ENCODE measurements at places on chromosomes 3 and 15.

- DNase-seq = no peak
Observed at GRCh38 chr15:62779036-62779770, 263.3 kb upstream of the TPM1 start.

GRCh38 chr3:44969828-44970179, 6.2 kb downstream of the ZDHHC3 start:
- DNase-seq = no peak

DNA sequence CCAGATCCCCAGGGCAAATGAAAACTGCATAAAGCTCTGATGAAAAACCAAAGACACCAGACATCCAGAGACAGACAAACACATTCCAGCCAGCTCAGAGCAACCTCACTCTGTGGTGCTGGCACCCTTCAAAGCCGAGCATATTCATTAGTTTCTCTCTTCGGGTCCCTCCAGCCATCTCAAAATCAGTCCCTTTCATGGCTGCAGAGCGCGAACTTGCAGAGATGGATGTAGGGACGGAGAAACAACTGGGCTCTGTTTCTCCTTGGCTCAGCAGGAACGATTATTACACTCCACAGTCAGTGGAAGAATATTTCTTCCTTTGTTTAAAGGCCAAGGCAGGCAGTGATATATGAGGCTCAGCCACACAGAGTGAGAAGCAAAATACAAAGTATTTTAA, 50.4 kb upstream of the SYN2 start:
- DNase-seq = no peak

DNA sequence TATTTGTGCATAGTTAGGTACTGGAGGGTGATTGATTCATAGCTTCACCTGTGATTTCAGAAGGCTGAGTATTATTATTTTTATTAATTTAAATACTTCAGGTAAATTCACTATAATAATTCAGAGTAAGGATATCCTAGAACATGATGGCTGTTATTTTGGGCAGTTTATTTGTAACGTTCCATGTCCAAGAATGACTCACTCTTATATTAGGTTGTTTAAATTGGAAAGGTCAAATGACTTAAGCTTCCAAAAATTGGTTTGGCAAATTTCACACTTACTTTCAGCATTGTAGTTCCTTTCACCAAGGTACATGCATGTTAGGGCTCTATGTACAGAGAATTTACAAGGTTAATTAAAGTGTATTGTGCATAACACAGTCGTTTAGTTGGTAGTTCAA, 120.2 kb downstream of the EPHA3 start:
- no peak for DNase-seq

DNA sequence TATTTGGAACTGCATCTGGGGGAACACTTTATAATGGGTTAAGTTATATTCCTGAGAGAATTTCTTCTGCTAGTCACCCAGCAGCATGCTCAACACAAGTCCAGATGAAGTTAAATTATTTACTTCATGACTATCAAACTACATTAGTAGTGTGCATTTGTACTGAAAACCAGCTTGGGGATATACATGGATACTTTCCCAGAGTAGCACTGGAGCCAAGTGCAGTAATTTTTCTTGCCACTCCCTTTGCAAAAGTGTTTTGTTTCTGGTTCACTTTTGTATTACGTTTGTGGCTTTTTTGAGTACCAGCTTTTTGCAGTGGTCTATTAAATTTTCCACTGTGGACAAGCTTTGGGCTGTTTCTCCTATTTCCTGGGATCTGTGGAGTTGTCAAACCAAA, 243.0 kb downstream of the AGBL1 start:
- DNase-seq = no peak

GRCh38 chr3:1088503-1088902, 4.3 kb upstream of the CNTN6 start:
- DNase-seq = no peak

DNA sequence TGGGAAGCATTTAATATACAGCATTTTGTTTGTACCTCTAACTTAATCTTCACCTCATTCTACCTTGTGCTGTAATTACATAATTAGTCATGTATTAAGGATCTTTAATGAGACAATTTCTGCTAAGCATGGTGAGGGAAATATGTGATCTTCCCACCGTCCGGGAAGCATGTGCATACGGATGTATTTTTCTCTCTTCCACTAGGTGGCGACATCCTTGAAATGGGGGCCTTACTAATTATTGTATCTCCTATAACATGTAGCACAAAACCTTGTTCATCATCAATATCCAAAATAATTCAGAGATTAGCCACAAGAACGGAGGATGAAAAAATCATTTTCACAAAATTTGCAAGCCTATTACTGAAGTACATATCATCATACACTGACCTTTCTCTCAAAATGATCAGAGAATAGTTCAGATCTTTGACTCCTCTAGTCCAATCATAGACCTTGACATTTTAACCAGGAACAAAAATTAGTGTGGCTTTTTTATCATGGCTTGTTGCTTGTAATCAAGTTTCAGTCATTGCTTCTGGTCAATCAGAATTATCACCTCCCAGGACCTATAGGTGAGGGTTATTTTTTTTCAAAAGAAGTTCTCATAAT, 148.9 kb upstream of the GBE1 start:
- DNase-seq = no peak

DNA sequence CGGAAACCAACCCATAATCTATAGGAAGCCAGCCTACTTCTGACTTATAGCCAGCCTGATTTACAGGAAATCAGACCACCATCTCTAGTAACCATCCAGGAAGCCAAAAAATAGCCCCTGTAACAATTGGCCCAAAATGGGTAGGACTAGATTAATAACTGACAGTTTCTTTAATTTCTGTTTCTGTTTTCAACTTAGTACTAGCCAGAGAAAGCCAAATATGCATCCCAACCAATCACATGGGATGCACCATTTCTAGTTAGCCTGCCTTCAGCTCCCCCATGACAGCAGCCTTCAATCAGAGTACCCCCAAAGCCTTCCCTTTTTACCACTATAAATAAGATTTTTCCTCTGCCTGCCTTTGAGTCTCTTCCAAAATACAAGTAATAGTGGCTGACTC, 239.1 kb upstream of the GADL1 start:
- no peak for DNase-seq

DNA sequence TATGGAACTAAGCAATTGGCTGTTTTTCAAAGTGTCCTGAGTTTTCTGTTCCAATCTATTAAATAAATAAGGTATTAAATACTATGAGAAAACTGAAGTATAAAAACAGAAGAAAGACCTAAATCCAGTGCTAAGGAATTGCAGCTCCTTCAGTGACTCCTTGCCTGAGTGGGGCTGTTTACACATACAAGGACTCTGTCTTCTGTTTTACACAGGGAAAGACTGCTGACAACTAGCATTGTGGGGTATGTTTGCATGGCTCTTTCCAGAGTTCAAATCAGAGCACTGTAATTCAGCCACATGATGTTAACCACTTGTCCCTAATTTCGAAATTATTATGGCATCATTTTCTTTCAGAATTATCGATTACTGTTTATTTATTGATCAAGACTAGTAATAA, 31.3 kb upstream of the MEIS2 start:
- no peak for DNase-seq

- no peak for DNase-seq
Observed at GRCh38 chr3:186520431-186520830, 23.7 kb downstream of the CRYGS start.

GRCh38 chr3:64992530-64993285, 304.9 kb upstream of the ADAMTS9 start:
- DNase-seq = no peak

DNA sequence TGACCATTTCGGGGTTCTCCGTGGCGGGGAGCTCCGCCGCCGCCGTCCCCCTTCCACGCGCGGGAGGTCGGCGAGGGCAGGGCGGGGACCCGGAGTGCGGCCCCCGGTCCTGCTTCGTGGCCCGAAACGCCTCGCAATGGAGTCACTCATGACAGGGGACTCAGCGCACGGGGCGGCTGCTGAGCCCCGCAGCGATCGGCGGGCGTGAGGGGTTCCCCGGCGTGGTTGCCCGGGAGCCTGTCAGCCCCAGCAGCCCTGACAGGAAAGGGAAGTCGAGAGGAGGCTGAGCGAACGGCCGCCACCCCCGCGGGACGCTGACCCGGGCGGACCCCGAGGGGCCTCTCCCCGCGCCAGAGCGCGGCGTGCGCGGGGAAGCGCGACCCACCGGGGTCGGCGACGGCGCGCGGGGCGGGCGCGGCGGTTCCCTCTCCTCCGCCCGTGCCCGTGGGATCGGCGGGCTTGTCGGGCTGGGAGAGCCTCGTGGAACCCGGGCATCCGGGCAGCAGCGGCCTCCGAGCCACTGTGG, 564 bp upstream of the PIGZ start:
- no peak for DNase-seq

- no peak for DNase-seq
Observed at GRCh38 chr15:75718328-75718727, 5.7 kb upstream of the CSPG4 start.

- DNase-seq = no peak
Observed at GRCh38 chr3:117995842-117996437, 1038.7 kb downstream of the IGSF11 start.

DNA sequence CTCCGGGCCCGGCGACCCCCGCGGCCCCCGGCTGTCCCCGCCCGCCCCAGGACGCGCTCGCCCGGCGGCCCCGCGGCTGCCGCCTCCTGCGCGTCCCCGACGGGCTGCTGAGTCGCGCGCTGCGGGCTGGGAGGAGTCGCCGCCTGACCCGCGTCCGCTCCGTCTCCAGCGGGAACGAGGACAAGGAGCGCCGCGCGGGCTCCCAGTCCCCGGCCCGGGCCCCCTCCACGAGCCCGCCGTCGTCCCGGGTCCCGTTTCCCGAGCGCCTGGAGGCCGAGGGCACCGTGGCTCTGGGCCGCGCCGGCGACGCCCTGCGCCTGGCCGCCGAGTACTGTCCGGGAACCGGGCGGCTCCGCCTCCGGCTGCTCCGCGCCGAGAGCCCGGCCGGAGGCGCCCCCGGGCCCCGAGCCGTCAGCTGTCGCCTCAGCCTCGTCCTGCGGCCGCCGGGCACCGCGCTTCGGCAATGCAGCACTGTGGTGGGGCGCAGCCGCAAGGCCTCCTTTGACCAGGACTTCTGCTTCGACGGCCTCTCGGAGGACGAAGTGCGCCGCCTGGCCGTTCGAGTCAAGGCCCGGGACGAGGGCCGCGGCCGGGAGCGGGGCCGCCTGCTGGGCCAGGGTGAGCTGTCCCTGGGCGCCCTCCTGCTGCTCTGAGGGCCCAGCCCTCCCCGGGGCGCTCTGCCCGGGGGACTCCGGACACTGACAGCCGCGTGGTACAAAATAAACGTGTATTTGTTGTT, 1.5 kb downstream of the C2CD4A start:
- no peak for DNase-seq

GRCh38 chr3:111732252-111732879, 126.7 kb upstream of the PHLDB2 start:
- DNase-seq = no peak

DNA sequence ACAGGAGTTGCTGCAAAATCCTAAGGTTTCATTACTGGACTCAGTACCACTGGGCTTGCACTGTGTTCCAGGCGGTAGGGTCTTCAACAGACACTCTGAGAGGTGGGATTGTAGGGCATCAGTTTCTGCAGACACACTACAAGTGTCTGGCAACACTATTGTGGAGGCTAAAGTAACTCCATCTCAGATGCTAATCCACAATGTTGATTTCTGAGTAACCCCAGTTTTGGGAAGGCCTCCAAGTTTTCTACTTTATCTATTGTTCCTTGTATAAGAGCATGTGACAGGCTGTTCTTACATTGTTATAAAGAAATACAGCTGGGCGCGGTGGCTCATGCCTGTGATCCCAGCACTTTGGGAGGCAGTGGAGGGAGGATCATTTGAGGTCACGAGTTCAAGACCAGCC, 2.5 kb upstream of the ABHD5 start:
- DNase-seq = no peak

- no peak for DNase-seq
Observed at GRCh38 chr15:70023064-70023768, 74.5 kb downstream of the TLE3 start.

DNA sequence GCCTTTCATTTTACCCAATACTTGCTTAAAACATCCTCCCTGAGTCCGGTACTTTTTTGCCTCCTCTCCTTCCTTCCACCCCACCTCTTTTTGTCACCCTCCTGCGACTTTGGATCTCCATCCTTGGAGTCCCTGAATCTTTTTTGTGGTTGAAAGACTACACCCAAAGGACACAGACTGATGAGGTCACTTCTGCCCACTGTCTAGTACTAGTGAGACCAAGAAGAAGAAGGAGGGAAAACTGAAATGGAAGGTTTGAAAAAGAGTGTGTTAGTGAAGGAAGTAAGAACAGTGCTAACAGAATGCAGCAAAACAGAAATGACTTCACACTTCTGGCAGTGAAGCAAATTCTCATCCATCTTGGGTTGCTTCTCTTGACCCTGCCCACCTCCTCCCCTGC, 6.6 kb downstream of the B3GNT5 start:
- DNase-seq = no peak
